ENCODE measurements at places on chromosomes 3 and 15.

DNA sequence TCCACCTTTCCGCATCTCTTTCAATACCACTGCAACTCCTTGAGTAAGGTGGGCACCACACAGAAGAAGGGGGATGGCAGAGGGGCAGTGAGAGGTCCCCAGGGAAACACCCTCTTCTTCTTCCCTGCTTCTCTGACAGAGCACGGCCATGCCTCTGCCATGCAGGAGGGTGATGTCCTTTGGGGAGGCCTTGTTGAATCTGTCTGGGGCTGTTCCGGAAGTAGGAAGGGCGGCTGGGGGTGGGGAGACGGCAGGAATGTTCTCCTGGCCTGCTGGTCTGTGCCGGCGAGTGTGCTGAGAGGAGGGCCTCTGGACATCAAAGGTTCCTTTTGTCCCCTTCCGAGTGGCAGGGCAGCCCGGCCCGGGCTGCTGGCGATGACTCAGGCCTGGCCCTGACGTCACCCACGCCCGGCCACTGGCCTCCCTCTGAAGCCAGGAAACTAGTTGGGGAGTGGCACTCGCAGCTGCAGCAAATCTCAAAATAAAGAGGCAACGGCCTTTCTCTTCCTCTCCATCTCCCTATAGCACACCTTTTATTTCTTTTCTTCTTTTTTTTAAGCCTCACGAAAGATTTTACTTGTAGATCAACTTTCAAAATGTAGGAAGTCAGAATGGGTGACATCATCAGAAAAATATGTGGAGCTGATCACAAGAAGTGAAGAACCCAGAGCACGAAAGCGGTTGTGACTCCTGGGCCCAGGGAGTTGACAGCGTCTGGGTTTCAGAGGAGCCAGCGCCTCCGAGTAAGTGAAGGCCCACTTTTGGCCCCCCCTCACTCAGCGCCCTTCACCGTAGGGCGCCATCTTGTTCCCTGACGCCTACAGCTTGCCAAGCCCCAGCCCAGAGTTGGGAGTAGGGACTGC, at the start of gene ZBTB38:
TSS of gene ZBTB38 (plus strand) at position 443 of the 863 bp plus-strand sequence. CDS start 73,885 bp downstream, outside the sequence.
- peak; percentile 81 for DNase-seq

DNA sequence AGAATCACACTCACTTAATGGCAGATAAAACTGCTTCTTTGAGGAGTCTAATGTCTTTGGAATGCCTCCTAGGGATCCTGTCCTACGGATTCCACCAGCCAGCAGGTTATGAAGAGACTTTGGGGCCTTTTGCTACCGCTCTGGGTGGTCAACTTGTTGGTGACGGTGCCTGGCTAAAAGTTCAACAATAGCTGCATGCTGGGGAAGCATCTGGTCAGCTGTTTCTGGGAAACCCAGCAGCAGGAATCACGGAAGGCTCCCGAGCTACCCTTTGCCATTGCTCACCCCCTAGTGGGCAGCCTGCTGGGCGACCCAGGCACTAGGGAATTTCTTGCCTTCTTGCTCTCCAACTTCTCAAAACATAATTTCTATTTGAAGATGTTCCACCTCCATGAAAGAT, 263.3 kb downstream of the NEK10 start:
- DNase-seq, result no peak

GRCh38 chr3:111747490-111747889, 111.6 kb upstream of the PHLDB2 start:
- no peak for DNase-seq

- DNase-seq, result peak; percentile 45
These were observed 328.4 kb upstream of the DPH6 start for GRCh38 chr15:35874260-35874905.

- DNase-seq, result no peak
These were observed 74.3 kb downstream of the GHSR start for GRCh38 chr3:172373912-172374311.

DNA sequence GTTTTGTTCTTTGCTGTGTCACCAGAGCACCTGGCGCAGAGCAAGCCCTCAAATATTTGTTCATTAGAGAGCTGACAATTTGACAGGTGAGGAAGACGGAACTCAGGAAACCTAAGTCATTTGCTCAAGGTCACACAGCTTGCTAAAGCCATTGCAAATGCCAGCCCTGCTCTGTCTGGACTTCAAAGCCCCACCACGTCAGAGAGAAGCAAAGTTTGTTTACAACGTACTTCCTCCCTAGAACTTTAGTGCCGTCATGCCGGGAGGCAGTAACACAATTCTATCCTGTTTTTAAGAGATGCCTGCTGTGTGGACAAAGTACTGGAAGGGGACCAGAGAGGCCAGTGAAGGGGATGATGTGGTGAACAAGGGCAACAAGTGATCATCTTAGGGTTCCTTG, 216.6 kb upstream of the PRICKLE2 start:
- no peak for DNase-seq

DNA sequence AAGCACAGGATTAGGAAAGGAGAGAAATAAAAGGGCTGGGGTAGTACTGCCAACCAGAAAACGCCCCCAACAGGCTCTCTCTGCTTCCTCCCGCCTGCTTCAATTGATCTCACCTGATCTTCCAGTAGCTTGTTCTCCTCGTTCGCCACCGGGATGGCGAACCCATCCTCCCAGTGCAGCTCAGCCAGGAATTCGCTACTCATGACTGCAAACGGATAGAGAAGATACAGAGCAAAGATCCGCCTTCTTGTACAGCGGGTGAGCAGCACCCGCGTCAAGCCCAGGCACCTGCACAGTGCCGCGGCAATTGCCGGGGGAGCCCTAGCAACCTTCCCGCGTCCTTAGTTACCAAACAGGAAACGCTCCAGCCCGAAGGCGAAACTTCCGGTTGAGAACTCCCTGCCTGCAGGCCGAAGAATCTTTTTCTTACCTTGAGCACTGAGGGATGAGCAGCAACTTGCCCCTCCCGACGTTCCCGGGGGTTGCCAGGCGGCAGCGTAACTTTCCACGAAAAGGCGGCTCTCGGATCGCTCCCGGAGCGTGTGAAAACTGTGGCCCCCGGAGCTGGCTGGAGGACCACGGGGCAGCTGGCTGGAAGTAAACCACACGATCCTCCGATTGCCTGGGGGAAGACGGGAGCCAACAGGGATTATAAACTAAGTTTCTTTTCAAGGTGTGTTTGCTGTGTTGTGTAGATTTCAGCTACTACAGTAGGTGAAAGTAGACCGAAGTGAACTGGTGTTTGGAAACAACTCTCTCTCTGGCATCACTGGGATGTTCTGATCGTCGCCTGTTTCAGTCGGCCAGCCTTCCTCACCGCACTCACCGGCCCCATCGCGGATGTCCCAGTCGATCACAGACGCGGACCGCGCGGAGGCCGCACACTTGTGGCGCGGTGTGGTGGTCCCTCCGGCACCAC, at the start of gene CCDC39:
TSS of gene CCDC39 (minus strand) at position 312 of the 919 bp plus-strand sequence. CDS start at position 203, 109 bp downstream.
- peak; percentile 10 for DNase-seq

- peak; percentile 90 for DNase-seq
These were observed 42.3 kb downstream of the NEK10 start for GRCh38 chr3:27326629-27327545.

DNA sequence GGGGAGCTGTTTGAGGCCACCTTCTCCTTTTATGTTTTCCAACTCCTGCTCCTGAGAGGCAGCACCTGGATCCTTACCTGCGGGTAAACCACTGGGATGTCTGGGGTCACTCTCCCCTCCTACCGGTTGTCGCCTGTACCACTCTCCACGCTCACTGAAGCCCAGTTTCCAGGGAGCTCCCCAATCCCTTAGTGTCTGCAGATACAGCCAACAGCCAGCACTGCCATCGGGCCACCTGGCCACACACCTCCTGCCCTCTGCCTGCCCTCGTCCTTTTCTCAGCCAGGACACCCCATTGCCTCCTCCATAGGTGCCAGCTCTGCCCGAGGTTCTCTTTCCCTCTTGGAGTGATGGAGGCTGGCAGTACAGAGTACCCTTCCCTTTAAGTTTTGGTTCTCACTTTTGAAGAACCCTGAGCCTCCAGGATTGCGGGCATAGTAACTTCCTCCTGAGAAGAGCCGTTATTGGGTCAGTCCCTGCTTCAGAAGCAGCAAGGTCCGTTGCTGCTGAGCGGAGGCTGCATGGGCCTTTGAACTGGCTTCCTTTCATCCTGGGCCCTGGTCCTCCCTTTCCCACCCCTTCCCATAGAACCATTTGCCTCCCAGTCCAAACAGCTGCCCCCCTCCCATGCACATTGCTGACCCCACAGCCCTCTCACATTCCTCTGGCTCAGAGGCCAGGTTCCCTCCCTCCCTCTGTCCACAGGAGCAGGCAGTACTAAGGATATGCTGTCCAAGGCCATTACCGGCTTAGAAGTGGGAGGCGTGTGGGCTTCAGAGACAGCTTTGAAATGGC, 30.9 kb downstream of the ARNT2 start:
- no peak for DNase-seq

DNA sequence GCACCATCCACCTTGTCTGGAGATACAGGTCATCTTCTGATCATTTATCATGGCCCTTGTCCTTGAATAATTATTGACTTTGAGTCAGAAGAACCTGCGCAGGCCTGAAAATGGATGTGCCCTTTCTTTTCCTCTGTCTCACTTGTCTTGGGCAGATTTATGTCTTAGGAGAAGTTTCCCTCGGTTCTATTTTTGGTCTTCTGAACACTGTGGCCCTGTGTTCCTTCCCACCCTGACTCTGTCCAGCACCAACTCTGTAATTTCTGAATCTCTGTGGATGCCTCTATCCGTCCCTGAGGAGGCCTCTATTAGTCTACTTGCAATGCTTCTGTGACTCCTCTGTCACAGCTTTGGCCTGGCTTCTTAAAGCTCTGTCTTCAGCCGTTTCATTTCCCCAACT, 680.8 kb upstream of the CFAP20DC start:
- DNase-seq, result no peak

GRCh38 chr3:184836090-184836822, 24.3 kb downstream of the VPS8 start:
- DNase-seq, result no peak

DNA sequence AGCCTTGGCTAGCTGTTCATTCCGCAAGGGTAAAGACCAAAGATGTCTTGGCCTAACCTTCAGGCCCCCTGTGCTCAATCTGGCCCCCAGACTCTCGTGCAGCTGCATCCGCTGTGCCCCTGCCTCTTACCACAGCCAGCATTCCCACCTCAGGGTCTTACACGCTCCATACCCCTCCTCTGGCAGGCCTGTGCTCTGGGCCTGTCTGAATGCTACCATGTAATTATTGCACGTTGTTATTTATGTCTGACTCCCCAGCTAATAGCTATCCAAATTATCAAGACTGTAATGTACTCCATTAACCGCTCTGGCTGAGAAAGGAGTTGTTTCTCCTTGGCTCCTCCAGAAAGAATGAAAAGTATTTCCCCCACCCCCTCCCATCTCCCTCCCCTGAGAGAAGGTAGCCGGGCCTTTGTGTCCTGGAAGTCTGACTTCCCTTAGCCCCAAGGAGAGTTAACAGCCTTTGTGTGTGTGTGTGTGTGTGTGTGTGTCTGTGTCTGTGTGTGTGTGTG, 54.5 kb upstream of the UBE2E1 start:
- DNase-seq, result no peak

DNA sequence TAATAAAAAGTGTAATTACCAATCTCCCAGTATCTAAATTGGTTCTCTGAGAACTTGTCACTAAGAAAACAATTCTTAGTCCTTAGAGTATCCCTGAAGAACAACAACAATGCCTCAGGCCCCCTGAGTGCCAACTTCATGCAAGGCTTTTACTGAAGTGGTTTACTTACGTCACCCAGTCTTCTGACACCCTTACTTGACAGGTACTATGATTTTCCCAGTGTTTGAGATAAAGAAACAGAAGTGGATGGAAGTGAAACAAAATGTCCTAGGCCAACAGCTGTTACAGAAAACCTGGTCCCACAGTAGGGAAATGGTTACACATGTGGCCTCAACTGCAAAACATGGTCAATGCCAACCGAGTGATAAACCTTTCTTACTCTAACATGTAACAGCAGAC, 331.1 kb downstream of the FOXP1 start:
- no peak for DNase-seq

Data from GM04503 (cell line).